ENCODE measurements at places on chromosomes 2 and 18.

DNA sequence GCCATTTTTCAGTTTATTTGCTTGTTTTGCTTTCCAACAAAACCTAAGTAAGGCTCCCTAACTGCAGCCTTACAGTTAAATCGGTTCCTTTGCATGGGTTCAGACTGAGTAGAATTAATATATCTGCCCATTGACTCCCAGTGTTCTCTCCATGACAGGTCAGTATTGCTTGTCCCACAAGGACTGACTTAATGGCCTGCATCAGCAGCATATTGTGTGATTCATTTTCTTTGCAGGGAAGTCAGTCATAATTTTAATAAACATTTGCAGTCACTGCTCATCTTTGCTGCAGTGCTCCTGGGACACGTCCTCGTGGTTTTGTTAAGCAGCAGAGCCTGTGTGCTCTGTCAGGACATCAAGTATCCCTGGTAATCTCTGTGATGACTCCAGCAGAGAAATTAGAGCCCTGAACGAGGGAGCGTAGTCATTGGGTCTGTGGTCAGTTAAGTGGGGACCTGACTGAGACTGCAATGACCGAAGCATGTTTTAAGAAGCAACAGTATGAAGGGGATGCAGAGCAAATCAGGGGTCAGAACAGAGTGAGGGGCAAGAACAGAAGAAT, 93.3 kb downstream of the CDH20 start:
- no peak for DNase-seq

DNA sequence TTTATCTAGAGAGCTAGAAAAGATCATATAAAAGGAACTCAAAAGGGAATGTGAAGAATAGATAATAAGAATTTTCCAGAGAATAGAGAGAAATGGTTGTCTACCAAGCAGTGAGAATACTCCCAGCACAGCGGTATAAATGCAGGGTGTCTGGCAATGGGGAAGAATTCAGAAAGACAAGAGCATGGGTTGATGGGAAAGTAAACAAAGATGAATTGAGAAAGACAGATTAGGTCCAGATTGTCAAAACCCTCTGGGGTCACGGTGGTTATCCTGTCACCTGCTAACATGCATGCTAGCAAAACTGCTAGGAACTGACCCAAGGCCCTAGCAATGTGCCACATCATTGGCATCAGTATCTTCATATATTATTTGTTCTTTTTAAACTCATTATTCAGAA, 30.8 kb upstream of the C1D start:
- DNase-seq: no peak

DNA sequence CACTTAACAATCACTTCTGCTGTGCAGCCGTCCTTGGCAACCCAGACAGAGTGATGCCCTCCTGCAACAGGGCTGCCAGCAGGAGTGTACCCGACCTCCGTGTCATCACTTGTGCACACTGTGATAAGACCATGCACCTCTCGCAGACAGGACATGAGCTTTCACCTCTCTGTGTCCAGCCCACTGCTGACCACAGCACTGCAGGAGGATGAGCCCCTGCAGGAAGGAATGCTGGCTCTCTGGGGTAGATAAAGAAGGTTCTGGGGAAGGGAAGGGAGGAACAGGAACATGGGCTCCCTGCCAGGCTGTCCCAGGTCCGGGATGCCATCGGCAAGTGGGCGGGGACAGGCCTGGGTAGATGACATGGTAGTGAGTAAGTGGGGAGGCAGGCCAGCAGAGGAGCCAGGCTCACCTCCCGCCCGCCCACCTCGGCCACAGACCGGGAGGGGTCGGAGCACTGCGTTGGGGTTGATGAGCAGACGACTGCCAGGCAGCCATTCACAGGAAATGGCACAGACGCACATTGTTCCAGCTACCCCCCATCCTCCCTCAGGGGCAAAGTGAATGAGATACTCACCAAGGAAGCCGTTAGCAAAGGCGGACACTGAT, 18.6 kb upstream of the COL6A3 start:
- peak; percentile 60 for DNase-seq

- DNase-seq: no peak
Measured at GRCh38 chr18:25322806-25323205, 29.2 kb downstream of the ZNF521 start.

- peak; percentile 12 for DNase-seq
Measured at GRCh38 chr2:96505231-96505889, at the start of gene NEURL3. NEURL3 (minus strand) TSS chr2:96505357; CDS start chr2:96505286, 71 bp downstream.

GRCh38 chr18:45365835-45366234, 249.4 kb upstream of the SLC14A2 start:
- DNase-seq: peak; percentile 40

GRCh38 chr2:63057249-63058143, 6.9 kb downstream of the OTX1 start:
- no peak for DNase-seq

- no peak for DNase-seq
Measured at GRCh38 chr18:9906481-9906880, 7.3 kb upstream of the VAPA start.

DNA sequence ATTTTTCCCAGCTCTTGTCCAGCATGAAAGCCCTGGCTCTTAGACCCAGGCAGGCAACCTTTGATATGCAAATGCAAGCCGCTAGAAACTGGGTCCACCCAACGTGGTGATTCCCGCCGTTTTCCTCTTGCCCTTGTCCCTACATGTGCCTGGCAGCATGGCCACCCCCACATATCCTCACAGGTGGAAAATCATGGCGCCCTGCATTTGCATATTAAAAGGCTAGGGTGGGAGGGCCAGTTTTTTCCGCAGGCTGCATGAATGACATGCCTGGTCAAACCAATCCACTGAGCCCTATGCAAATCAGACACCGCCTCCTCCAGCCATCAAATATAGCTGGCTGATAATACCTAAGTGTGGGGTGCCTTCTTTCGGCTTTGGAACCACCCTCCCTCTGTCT, 1091.8 kb upstream of the NXPH2 start:
- no peak for DNase-seq

- DNase-seq: peak; percentile 6
Measured at GRCh38 chr2:159098921-159099411, 130.5 kb downstream of the TANC1 start.

GRCh38 chr2:169426069-169426663, 53.1 kb upstream of the BBS5 start:
- no peak for DNase-seq

DNA sequence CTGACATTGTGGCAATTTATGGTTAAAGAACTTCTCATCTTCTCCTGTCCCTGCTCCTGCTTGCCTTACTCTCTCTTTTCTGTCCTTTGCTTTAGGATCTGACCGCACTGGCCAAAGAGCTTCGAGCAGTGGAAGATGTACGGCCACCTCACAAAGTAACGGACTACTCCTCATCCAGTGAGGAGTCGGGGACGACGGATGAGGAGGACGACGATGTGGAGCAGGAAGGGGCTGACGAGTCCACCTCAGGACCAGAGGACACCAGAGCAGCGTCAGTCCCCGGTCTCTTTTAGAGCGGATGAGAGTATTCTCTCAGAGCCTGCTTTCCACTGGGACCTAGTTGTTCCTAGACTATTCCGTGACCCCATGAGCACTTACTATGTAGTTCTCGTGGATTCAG, 122.2 kb upstream of the IL1R2 start:
- DNase-seq: no peak

DNA sequence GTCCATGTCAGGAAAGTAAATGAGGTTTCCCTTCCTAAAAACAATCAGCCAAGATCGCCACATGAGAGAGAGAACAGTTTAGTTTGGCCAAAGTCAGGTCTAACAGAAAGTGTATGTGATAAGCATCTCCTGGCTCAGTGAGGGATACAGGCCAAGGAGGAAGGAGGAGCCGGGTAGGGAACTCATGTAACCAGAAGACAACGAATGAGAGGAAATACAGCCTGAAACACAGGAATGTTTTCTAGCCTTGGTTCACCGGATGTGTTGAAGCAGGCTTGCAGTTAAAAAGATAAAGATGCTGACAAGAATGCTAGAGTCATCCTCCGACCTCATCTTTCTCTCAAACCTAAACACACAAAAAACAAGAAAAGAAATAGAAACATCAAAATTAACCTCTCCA, 283.9 kb upstream of the SIX2 start:
- DNase-seq: no peak

GRCh38 chr2:45653122-45653913, 1.8 kb downstream of the PRKCE start:
- DNase-seq: no peak

DNA sequence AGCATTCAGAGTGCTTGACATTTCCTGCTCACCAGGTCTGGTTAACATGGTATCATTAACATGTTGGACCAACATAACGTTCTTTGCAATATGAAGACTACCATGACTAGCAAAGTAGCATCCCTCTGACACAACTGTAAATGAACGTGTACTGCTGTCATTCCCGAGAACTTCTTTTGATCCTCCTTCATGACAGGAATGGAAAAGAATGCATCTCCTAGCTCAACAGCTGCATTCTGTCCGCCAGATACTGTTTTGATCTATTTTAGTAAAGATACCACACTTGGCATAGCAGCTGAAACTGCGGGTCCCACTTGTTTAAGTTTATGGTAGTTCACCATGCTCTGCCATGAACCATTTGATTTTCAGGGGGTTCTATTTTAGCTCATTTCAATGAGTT, 144.2 kb upstream of the PARD3B start:
- DNase-seq: no peak

- peak; percentile 62 for DNase-seq
Measured at GRCh38 chr2:190511104-190511503, 23.4 kb downstream of the NEMP2 start.

GRCh38 chr18:63002305-63002704, 287.0 kb downstream of the PHLPP1 start:
- DNase-seq: no peak

GRCh38 chr2:104871972-104872865, 18.3 kb downstream of the POU3F3 start:
- no peak for DNase-seq

GRCh38 chr2:222859786-222860612, 837 bp upstream of the ACSL3 start:
- DNase-seq: peak; percentile 38

DNA sequence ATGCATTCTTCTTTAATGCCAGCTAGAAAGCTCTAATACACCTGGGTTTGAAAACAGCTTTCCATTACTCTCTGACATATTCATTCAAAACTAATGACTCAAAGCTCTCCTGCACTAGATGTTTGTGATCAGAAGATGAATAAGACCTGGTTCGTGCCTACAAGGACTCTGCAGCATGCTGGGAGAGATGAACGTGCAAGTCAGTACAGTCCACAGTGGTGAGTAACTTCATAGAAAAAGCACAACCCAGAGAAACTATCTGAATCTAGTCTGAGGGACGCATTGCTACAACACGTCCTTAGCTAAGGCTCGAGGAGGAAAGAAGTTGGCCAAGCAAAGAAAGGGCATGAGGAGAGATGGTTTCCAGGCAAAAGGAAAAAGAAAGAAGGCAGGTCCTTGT, 234.3 kb downstream of the OSR1 start:
- DNase-seq: no peak

GRCh38 chr2:33516456-33516995, 40.1 kb downstream of the RASGRP3 start:
- DNase-seq: no peak

DNA sequence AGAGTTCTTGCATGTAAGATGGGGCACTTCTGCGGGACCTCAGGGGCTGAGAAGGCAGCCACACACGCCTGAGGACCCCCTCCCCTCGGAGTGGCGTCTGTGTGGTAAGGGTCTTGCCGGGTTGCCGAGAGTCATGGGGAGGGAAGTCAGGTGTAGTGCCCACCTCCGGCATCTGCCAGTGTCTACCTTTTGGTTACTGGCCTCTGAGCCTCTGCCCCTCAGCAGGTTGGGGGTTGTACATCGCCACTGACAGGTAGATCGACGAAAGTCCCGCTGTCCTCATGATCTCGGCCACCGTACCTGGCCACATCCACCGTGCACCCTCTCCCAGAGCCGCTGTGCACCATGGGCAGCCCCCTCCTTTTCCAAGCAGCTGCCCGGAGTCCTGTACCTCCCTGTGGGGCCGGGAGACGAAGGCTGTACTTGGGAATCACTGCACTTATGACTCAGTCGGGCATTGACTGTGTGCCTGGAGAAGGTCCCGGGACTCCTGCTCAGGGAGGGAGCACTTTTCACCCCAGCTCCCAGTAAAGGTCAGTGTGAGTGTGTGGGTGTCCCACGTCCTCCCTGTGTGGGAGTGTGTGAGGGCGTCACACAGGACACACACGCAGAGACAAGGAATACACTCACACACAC, 332.4 kb upstream of the MYT1L start:
- DNase-seq: no peak

DNA sequence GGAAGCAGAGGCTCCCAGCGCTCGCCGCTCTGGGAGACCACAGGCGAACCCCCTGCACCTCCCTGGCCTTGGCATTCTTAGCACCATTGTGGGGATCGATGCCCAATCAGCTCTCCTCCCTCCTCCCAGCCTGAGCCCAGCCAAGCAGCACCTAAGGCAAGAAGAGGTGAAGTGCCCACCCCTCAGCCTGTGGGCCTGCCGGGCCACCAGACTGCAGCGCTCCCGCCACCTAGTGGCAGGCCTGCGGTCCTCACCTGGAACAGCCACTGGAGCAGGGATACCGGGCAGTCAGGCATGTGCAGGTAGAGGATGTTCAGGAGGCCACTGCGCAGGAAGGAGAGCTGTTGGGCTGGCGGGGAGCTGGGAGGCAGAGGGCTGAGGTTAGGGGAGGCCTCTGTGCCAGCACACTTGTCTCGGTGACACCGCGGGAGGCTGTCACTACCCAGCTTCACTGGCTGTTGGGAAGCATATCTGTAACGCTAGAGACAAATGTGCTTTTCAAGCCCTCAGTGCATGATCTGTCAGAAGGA, 35.2 kb downstream of the FAM178B start:
- DNase-seq: peak; percentile 81

DNA sequence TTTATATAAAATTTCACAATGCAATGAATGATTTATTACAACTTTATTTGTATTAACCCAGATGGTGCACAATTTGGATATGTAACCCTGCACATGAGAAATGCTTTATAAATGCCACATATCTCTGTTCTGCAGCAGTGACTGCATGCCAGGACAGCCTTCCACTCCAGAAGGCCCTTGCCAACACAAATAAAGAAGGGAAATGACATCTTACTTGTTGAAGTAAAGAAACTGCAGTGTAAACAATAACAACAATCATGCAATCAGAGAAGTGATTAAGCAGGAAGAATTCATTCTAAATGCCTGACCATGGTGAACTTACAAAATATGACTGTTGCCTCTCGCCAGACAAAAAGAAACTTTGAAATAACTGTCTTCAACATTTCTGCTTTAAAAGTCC, 129.9 kb upstream of the CHST9 start:
- peak; percentile 57 for DNase-seq

- no peak for DNase-seq
Measured at GRCh38 chr2:213108308-213108707, 43.1 kb downstream of the IKZF2 start.

DNA sequence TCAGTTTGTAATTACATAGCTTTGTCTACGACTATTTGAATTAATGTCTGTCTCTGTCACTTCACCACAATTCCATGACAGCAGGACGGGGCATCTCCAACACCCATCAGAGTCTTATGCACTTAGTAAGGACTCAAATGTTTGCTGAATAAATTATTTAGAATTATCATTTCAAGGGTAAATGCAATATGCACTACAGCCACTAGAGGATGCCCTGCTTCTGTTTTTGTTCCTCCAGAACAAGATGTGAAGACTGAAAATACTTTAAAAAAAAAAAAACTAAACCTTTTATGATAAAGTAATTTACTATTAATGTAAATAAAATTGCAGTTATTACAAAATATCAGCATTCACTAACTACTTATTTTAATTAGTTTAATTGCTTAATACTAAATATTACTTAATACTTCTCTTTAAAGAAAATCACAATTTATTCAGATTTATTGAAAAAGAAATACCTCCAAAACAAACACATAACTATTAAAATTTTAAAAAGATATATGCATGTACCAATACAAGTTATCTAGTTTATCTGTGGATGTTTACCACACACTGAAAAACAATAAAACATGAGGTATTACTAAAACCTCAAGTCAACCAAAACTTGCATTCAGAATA, 3.2 kb downstream of the PIGN start:
- peak; percentile 75 for DNase-seq

- peak; percentile 100 for DNase-seq
Measured at GRCh38 chr18:12741351-12741750, 38.5 kb downstream of the PSMG2 start.
